GM12878 (cell line): ENCODE measurements at places on chromosomes 11 and 22. TPM values are rescaled to one million over a fixed set of nuclear protein-coding genes. Genes with fewer than 3 reads are reported as not detected.

DNA sequence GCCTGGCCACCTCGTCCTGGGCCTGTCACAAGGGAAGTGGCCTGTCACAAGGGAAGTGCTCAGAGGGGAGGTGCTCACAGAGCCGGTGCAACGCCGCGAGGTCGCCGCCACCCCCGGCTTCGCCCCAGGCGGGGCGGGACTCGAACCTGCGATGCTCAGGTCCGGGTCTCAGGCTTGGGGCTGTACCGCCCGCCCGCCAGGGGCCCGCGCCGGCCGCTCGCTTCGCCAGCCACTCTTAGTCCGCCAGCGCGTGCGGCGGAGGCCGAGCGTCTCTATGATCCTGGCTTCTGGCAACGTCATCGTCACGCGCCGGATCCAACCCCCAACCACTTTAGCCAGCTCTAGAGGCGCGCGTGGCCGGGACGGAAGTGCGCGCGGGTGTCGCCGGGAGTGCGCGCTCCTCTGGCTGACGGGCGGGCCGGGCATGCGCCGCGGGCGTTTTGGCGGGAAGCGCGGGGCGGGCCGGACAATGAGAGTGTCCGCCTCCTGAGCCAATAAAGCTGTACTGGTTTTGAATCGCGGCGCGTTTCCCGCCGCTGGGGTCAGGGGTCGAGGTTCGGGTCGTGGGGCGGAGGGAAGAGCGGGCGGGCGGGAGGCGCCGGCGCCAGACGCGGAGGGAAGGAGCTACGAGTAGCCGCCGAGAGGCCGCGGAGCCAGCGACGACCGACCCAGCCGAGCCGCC, at the start of gene TRMT2A:
TRMT2A (minus strand) TSS at position 276 of the 682 bp plus-strand sequence. CDS start 320 bp downstream, outside the sequence.
- H3K4me1 ChIP-seq = peaks cover 28% of the 10 kb centered on the region
- H3K4me3 ChIP-seq = peak within 1 kb of the TSS; percentile 83
- H3K36me3 ChIP-seq = peaks cover 32% of the 10 kb centered on the region
- no peaks in the 10 kb centered on the region for H3K27me3 ChIP-seq
- DNase-seq = peak; percentile 86

DNA sequence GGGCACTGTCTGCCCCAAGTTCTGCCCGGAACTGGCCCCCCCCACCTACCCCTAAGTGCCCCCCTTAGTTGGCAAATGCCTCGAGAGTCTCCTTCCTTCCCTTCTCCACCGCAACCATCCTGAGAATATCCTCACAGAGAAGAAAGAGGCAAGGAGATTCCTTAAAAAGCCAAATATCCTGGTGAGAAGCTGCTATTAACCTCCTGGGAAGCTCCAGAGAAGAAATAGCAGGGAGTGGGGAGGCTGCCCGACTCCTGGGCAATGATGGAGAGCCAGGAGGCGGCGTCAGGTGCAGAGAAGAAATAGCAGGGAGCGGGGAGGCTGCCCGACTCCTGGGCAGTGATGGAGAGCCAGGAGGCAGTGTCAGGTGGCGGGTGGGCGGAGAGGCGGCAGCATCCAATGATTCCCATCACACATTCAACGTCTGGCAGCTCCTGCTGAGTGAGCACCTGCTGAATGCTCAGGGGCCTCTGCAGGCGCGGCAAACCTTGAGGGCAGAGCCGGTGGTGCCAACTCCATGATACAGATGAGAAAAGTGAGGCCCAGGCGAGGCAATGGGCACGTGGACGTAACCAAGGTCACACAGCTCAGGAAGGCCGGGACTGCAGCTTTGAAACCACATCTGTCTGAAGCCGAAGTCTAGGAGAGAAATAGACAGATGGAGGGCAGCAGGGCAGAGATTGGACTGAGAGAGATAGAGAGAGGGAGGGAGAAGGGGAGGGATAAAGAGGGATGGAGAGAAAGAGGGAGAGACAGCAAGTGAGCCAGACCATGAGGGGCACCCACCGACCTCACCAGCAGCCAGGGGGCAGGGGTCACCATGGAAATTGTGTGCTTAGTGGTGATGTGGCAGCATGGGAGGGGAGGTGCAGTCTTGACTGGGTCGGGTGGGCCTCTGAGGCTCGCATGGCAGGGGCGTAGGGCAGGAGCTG, 58.3 kb downstream of the CYTH4 start:
- H3K27ac ChIP-seq = no peak overlapping the region
- H3K4me3 ChIP-seq = no peak overlapping the region
- H3K36me3 ChIP-seq = no peaks in the 10 kb centered on the region
- peaks cover 21% of the 10 kb centered on the region for H3K4me1 ChIP-seq
- no peak for DNase-seq

Gene MUC6
- not detected in 2 replicates for polyA plus RNA-seq

DNA sequence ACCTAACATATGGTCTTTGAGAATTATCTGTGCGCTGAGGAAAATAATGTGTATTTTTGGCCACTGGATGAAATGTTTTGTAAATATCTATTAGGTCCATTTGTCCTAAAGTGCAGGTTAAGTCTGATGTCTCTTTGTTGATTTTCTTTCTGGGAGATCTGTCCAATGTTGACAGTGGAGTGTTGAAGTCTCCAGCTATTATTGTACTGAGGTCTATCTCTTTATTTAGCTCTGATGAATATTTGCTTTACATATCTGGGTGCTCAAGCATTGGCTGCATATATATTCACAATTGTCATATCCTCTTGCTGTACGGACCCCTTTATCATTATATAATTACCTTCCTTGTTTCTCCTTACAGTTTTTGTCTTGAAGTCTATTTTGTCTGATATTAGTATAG, 833.8 kb downstream of the DLG2 start:
- H3K36me3 ChIP-seq = no peaks in the 10 kb centered on the region
- no peak overlapping the region for H3K4me3 ChIP-seq
- H3K27ac ChIP-seq = no peak overlapping the region
- H3K27me3 ChIP-seq = no peaks in the 10 kb centered on the region

Gene NTM
- not detected in 2 replicates for polyA plus RNA-seq

DNA sequence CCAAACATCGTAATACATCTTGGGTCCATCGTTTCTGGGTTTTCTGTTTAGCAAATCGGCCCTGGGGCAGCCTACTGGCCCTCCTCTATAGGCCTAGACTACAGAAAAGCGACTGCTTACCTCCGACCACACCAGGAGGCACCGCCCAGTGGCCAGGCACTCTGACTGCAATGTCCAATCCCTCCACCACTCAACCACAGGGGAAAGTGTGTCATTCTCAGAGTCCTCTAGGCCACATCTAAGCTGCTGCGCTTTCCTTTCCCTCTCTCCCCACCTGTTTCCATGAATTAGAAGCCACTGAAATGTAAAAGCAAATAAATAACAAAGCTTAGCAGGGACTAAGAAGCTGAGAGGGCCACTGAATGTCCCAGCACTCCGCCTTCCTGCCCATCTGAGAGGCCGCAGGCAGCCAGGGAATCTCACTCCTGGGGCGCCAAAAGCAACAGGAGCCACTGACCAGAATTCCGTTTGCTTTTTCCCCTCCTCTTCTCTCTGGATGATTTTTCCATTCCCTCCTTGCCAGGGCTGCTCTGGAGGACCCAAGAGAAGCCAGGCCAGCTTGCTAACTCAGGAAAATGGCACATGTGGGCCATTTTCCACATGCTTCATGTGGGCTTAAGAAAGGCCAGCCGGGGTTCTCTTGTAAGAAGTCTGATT, 50.1 kb upstream of the FLI1 start:
- no peak for DNase-seq
- H3K4me1 ChIP-seq = no peaks in the 10 kb centered on the region
- no peak overlapping the region for H3K4me3 ChIP-seq
- no peaks in the 10 kb centered on the region for H3K36me3 ChIP-seq
- no peaks in the 10 kb centered on the region for H3K27me3 ChIP-seq

DNA sequence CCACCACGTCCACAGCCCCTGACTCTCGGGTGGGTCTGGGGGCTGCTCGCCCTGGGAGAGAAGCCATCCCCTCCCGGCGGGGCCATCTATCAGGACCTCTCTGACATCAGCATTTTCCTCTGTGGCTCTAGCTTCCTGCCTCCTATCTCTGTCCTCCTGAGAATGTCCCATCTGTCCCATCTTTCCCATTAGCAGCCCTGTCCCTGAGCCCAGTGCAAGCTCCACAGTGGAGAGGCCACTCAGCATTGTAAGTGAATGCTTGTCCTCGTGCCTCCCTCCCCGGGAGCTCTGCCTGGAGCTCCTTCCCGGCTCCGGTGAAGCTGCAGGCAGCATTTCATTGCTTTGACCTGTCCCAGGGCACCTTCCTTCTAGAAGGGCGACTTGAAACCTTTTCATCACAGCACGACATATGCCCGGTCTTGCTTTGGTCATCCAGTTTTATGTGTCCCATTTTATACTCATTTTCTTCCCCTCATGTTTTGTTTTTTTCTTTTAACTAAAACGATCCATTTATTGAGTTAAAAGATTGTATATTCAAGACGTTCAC, 49.7 kb downstream of the RTN4R start:
- H3K27ac ChIP-seq = no peak overlapping the region
- no peaks in the 10 kb centered on the region for H3K4me1 ChIP-seq
- H3K36me3 ChIP-seq = no peaks in the 10 kb centered on the region
- H3K4me3 ChIP-seq = no peak overlapping the region
- DNase-seq = no peak

GRCh38 chr11:9073466-9074225, 17.8 kb downstream of the SCUBE2 start:
- no peaks in the 10 kb centered on the region; the same call in 1 of the 2 replicates for H3K27me3 ChIP-seq
- no peak overlapping the region for H3K4me3 ChIP-seq
- no peaks in the 10 kb centered on the region for H3K36me3 ChIP-seq
- no peak overlapping the region for H3K27ac ChIP-seq
- no peak for DNase-seq
- H3K4me1 ChIP-seq = peaks cover 3% of the 10 kb centered on the region

Gene OR10A4
- polyA plus RNA-seq = not detected in 2 replicates

Gene INSC
- polyA plus RNA-seq = not detected in 2 replicates

Gene SOX10
- not detected in 2 replicates for polyA plus RNA-seq
